T-helper 22 cell (primary cell): ENCODE measurements at places on chromosomes 11 and 22.

DNA sequence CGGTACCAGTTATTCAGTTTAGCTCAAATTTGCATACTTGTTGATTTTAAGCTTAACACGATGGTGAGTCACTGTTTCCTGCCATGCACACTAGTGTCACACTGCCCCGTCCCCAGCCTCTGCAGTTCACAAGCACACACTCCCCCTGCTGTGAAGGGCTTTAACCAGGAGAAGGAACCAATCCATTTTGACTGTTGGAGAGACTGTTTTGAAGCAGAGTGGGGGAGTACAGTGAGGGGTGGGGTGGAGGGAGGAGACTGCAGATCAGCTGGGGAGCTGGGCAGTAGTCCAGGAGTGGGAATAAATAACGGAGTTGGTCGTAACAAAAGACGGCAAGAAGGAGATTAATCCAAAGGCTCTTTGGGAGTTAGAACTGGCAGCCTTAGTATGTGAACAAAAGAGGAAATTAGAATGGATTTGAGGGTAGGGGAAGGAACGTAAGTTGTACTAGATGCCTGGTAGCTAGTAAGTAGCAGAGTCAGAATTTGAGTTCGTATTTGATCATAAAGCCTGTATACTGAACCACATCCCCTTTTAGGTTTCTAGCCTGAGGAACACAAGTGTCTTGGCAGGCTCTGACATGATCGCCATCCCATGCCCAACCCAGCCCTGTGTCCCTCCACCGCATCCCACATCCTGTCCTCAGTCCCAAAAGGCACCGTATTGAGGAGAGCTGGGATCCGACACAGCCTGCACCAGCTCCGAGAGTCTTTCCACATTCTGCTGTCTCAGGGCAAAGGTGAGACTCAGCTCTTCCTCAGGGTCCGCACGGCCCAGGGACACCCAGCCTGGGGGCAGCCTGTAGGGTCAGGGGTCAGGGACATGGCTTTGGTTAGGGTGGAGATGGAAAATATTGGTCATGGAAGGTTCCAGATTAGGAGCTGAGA lies 862 bp downstream of the TPP1 start:
- DNase-seq, result peak; percentile 68

DNA sequence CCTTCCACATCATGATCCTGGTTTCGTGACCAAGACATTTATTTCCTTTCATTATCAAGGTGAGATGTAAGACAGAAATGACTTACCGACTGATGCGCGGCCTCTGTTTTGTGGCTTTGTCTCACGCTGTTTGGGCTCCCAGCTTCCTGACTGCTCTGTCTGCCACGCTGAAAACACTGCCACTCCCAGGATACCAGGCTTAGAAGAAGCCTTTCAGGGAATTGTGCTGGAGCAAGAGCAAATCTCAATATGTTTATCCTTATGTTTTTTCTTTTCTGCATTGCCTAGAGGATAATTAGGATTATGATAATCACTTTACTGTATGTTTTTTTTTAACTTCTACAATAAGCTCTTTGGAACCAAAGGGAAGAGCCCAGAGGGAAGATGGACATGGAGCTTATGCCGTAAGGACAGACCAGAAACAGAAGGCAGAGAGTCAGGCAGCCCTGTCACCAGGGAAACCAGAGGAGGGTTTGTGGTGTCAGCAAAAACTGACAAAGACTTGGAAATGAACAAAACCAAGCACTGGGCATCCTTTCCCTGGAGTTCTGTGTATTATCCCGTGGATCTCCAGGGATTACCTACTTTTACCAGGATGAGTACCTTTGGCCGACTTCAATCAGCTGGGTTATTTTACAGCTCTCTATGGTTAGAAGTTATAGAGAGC lies 68.2 kb upstream of the ISX start:
- DNase-seq, result no peak

DNA sequence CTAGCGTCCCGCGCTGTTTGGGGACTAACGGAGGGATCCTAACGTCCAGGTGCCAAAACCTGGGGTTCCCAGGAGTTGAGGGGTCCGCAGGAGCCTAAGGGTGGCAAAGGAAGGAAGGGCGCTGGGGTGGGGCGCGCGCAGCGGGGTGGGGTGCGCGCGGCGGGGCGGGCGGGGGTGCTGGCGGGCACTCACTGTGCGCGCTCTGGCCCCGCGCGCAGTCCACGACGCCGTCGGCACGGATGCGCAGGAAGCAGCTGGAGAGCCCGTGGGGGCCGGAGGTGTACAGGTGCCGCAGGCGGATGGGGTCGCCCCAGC lies 412 bp downstream of the FGF19 start:
- DNase-seq, result no peak

DNA sequence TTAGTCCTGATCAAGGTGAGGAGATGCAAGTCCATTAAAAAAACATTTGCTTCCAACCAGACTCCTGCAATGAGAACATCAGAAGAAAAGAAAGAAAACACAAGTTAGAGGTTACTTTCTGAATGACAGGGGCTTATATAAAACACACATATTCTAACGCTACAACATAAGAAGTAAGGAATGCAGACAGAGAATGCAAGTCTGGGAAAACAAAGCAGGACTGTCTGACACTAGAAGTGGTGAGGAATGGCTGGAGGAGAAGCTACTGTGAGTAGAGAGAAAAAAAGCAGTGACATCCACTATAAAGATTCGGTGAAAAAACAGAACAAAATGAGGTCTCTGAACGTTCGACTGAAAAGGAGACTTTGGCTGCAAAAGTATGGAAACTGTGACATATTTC lies 12.3 kb downstream of the TMEM216 start:
- DNase-seq, result no peak

- DNase-seq, result no peak
Measured at GRCh38 chr22:46985507-46985882, 223.0 kb downstream of the TBC1D22A start.

DNA sequence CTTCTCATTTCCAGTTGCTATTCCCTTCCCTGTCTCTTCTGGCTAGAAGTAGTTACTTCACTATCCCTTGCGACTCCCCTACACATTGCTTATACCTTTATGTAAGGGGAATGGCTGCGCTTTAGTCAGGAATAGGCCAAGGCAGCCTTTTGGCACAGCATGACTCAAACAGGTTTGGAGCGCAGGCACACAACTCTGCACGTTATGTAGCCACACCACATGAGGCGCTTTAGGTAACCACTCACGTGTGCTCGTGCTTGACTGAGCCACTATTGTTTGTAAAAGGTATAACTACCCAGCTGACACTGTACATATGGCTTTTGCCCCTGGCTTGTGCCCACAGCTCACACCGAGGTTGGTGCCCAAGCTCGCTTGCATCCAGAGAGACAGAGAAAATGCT lies 46.7 kb upstream of the LIPT2 start:
- no peak for DNase-seq

DNA sequence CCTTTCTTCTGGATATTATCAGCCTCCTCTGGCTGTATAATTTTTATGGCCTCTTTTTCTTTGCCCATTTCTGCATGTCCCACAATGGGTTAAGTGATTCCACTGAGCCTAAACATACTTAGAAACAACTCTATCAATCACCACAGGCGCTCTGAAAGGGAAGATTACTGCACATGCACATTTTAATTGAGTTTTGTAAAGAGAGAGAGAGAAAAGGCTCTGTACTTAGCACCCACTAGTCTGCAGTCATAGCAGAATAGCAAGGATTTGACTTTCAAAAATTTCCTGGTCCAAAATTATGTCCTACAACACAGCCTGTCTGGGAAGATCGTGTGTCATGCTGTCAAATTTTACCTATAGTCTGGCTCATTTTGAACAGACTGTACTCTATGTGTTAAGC lies 758.5 kb downstream of the OPCML start:
- DNase-seq, result no peak

DNA sequence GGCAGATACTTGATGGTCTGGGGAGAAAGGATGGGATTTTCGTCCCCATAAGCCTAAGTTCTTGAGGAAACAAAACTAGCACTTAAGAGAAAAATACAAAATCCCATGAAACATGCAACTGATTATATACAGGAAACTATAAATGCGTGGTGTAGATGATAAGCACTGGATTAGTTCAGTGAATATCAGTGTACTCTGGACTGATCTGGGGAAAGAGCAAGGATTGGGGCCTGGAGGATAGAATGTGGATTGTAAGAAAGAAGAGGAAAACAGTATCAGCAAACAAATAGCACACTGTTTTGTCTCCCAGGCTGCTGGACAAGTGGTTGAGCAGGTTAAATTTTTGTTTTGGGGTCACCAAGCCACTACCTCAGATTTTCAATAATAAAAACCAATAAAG lies 49.8 kb downstream of the DCUN1D5 start:
- DNase-seq, result no peak

GRCh38 chr11:72598906-72599305 lies 75.3 kb downstream of the PDE2A start:
- DNase-seq, result no peak

DNA sequence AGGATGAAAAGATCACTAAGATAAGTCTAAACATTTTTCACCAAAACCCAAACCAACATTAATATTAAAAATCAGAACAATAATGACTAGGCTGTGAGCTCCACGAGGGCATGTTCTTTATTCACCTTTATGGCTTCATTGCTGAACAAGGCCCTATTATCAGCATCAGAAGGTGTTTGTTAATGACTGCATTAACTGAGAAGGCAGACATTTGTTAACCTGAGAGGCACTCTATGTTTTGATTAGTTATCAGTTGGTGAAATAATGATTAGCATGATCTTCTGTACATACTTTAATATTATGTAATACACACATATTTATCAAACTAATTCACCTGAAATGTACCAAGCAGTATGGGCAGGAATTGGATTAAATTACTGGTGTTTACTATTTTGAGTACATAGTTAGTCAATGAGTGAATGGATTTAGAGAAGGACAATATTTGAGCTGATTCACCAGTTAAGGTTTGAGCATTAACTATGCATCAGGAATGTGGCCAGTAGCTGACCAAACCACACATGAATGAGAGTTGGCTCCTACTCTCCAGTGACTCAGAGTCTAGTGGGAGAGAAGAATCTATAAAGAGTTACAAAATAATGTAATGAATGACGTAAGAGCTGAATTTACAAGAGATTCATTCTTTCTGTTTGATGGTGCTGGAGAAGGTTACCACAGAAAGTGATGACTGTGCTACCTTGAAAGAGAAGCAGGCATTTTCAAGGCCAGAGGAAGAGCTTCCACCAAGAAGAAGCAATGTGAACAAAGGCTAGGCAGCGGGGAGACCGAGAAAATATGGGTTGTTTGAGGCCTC lies 6.7 kb downstream of the IL18 start:
- DNase-seq, result no peak

- no peak for DNase-seq
Measured at GRCh38 chr11:87810486-87810885, 364.8 kb downstream of the RAB38 start.

DNA sequence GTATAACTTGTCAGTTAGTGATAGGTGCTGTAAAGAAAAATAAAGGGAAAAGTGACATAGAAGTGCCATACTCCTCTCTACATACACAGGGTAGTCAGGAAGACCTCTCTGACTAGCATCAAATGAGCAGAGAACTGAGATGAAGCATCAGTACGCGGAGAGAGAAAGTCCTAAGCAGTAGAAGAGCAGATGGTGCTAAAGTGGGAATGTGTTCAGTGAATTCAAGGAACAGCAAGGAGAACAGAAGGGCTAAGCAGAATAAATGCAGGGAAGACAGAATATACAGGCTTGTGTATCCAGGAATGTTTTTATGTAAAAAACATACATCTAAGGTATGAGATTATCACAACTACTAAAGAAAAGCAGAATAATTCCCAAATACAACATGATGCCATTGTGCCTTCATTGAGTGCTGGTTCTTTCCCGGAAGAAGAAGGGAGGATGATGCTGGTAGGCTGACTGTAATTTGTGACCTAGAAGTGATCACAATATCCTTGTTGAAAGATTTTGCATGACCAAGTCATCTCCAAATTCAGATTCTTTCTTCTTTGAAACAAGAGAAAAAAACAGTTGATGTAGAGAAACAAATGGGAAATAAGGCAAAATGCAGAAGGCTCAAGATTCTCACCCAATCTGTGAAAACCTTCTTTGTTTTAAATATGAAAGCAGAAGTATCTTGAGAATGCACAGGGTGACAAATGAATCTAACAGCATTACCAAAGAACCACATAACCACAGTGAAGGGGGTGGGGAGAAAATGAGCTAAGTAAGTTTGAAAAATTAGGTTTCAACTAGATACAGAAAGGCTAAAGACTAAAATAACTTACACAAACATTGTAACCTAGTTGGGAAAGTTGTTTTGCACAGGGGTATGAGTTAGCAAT lies 20.5 kb downstream of the MRE11 start:
- DNase-seq, result no peak

- DNase-seq, result no peak
Measured at GRCh38 chr22:19635644-19636043, 78.7 kb upstream of the SEPTIN5 start.

GRCh38 chr11:131978351-131978750 lies 607.9 kb downstream of the NTM start:
- no peak for DNase-seq

- no peak for DNase-seq
Measured at GRCh38 chr11:557328-558132, 3.0 kb downstream of the LMNTD2 start.

GRCh38 chr22:37410174-37411055 lies 16.9 kb downstream of the ELFN2 start:
- DNase-seq, result no peak

DNA sequence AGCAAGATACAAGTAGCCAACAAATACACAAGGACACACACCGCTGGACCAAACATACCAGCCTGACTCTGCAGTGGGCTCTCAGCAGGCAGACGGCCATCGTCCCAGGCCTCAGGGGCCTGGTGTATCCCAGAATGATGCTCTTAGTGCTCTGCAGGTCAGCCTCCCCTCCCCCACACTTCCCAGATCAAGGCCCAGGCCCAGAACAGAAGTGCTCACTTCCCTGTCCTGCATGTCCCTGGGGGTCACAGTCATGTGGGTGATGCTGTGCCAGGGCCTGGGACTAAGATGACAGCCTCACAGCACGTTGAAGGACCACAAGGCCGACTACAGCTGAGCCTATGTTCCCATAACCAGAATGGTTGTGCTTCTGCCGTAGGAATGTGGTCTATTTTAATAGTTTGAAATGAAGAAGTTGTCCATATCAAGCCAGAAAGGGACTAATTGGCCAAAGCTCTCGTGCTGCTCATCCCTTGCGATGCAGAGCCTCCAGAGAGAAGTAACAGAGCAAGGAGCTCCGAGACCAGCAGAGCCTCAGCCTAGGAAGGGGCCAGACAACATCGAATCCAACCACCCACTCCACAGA lies 48.6 kb downstream of the GAB4 start:
- no peak for DNase-seq
